ENCODE measurements at places on chromosomes 7 and 10.
A peak's percentile ranks its signal among the peaks of the same experiment; 100 is the strongest.

DNA sequence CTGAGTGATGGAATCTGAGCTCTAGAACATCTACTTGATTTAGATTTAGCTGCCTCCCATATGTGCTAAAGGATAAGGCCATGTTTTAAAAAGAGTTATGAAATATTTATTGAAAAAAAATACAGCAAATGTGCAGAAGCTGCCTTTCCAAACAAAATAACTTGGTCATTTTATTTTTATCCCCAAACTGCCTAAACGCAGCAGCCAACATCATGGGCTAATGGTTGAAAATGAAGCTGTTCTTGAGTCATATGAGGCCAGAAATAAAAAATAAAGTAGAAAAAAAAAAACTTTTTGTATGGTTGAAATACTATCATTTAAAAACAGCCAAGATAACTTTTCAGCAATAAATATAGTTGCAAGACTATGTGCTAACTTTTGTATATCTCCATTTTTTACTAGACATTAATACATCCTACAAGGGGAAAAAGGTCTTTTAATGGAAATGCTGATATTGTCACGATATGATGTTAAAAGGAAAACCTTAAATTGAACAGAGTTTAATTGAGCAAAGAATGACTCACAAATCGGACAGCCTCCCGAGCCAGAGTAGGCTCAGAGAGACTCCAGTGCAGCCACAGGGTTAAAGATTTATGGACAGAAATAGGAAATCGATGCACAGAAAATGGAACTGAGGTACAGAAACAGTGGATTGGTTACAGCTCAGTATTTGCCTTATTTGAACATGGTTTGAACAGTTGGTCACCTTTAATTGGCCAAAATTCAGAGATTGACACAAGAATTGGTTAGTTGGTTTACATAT lies 305.8 kb downstream of the MDFIC start:
- DNase-seq: no peak

DNA sequence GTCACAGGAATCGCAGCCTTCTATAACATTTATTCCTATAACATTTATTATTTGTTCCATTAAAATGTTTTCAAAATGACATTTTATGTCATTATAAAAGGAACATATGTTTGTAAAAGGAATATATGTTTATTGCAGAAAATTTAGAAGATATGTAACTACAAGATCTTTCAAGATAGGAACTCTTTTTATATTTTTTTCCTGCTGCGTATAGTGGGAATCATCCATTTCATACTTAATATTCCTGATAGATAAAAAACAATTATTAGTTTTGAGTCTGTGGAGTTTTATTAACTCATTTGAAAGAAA lies 55.6 kb downstream of the CCNY start:
- no peak for DNase-seq

DNA sequence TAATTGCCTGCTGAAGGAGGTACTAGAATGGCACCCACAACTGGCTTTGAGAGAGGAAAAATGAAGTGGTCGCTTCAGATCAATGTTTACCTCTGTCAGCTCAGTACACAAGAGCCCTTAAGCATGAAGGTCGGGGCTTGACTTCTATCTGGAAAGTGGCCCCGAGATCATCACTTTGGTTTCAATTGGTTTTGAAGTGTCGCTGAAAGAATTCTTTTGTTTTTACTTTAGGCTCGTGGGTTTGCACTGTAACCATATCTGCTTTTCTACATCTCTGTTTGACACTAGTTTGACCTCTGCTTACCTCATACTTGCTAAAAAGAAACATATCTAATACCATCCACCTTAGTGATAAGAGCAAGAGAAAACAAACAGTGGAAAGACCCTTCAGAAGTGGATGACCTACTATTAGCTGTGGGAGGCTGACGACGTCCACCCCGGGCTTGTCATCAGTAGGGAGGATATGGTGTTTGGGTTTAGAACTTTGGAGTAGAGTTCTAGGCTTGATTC lies 361.8 kb downstream of the GATA3 start:
- DNase-seq: no peak

GRCh38 chr10:49499305-49499851 lies 39.5 kb downstream of the ERCC6 start:
- DNase-seq: no peak

GRCh38 chr10:131123496-131123895 lies 188.0 kb downstream of the TCERG1L start:
- no peak for DNase-seq

GRCh38 chr10:124232686-124233545 lies 139.5 kb upstream of the CHST15 start:
- no peak for DNase-seq

DNA sequence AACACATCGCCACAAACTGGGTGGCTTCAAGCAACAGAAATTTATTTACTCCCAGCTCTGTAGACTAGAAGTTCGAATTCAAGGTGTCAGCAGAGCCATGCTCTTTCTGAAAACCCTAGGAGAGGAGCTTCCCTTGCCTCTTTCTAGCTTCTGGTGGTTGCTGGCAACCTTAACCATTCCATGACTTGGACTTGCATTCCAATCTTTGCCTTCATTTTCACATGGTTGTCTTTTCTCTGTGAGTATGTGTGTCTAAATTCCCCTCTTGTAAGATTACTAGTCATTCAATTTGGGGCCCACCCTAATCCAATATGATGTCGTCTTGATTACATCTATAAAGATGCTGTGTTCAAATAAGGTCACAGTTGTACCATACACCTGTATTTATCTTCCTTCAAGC lies 65.9 kb upstream of the PRKG1 start:
- DNase-seq: no peak

DNA sequence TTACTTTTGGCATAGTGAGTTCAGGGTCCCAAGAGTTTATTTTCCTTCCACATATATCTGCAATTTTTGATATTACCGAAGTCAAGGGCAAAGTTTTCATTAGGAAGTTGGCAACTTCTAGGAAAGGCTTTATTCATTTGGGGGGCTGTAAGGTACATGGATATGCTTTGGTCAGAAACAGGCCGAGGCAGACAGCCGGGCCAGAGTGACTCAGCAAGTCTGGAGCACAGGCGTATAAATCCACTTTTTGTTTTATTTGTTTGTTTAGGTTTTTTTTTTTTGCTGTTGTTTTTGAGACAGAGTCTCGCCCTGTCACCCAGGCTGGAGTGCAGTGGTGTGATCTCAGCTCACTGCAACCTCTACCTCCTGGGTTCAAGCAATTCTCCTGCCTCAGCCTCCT lies 3.7 kb downstream of the ZNF680 start:
- no peak for DNase-seq

GRCh38 chr10:24813856-24814255 lies 90.2 kb upstream of the ARHGAP21 start:
- DNase-seq: no peak

GRCh38 chr7:101563198-101563901 lies 65.7 kb downstream of the MYL10 start:
- DNase-seq: no peak

DNA sequence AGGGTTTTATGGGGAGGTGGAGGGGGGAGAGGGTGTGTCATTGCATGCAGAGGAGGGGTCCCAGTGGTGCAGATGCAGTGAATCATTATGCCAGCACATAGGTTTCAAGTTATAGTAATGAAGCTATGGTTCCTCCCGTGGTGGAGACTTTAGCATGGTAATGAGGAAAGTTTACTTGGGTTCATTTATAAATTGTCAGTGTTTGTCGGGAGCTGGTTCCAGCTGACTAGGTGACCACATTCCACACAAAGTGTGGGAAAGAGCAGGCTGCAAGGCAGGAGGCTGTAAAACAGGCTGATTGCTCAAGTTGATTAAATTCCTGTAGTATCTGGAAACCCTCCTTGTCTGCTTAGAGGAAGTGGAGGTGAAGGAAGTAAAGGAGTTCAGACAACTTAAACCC lies 78.9 kb downstream of the SRI start:
- DNase-seq: peak; percentile 79

DNA sequence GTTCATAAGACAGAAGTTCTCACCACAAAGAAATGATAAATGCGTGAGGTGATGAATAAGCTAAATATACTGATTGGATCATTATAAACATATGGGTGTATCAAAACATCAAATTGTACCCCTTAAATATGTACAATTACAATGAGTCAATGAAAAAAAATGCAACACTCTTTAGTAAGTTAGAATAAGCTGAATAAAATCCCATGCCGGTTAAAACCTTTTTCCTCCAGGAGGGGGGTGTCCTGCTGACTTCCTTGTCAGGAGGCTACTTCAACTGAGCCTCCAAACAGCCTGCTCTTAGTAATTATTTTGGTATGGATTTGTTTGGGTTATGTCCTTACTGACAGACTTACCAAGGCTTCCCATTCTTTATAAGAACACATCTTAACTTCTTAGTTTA lies 649.1 kb downstream of the INHBA start:
- DNase-seq: no peak

DNA sequence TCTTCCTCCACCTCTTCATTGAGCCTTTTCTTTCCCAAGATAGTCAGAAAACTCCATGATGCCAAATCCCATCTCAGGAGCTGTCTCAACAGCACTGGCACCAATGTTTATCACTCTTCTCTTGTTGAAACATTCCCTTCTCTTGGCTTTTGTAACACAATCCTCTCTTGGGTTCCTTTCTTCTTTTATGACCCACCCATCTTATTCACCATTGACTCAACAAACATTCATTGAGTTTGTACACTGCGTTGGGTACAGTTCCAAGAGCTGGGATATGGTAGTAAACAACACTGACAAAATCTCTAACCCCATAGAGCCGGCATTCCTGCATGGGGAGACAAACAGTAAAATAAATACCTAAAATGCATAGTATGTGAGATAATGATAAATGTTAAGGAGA lies 577.5 kb downstream of the INHBA start:
- DNase-seq: no peak

DNA sequence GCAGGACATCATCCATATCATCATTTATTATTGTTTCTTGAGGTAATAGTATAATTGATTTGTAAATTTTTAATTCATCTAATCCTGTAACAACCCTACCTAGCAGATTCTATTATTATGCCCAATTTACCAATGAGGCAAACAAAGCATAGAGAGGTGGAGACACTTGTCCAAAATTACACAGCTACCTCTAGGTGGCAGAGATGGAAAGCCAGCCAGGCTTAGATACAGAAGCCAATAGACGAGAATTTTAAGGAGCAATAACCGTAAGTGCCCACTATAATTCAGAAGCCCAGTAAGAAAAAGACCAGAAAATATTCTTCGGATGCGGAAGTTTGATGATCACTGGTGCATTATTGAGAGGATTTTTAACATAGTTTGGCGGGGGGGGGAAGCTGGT lies 54.0 kb downstream of the ANK3 start:
- DNase-seq: no peak

DNA sequence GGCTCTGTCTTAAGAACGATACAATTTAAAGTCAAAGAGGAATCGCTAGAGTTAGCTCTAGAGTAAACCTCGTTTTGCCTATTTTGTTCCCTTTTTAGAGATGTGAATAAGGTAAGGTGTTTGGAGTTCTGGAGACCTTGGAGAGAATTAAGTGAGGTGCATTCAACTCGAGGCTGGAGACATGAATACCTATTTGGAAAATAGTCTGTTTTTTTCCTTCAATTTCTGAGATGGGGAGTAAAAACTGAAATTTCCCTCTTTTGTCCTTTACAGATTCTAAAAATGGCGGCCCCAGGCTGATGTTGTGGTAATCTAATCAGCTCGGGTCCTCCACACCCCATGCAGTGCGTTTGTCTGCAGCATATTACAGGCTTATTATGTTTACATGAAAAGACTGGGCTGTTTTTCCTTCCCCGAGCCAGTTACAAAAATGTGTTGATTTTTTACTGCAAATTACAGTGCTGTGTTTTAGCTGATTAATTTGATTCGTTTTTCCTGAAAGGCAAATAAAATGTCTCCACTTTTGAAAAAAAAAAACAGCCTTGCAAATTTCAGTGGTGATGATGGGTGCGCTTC lies 1.5 kb downstream of the KMT2E start:
- DNase-seq: no peak

DNA sequence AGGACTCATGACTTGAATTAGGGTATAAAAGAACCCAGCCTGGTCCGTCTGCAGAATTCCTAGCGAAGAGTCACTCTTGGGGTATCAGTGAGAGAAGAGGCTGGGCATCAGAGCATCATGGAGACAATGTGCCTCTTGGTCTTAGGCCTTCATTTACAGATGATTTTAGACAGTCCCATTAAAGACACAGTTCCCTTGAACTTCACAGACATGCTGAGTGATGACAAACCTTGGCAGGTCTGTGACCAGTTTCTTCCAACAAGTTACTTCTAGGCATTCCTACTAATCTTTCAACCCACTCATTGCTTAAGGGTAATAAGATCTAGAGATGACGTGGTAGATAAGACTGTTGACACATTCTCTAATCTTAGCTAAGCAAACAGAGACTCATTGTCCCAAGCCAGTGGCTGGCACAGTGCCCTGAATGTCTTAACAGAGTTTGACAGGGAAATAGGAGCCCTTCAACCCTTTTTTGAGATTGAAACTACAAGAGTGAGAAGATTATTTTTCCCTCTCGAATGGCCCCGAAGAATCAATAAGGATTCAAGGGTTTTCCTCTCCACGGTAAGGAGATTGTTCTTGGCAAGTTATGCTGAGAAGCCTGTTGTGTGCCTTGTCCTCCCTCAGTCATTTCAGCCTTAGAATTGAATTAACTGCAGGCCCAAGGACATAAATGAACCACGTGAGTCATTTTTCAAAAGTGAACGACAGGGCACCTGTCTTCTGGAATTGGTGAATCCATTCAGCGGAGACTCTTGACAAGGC lies 281.1 kb downstream of the CCDC3 start:
- DNase-seq: peak; percentile 92

DNA sequence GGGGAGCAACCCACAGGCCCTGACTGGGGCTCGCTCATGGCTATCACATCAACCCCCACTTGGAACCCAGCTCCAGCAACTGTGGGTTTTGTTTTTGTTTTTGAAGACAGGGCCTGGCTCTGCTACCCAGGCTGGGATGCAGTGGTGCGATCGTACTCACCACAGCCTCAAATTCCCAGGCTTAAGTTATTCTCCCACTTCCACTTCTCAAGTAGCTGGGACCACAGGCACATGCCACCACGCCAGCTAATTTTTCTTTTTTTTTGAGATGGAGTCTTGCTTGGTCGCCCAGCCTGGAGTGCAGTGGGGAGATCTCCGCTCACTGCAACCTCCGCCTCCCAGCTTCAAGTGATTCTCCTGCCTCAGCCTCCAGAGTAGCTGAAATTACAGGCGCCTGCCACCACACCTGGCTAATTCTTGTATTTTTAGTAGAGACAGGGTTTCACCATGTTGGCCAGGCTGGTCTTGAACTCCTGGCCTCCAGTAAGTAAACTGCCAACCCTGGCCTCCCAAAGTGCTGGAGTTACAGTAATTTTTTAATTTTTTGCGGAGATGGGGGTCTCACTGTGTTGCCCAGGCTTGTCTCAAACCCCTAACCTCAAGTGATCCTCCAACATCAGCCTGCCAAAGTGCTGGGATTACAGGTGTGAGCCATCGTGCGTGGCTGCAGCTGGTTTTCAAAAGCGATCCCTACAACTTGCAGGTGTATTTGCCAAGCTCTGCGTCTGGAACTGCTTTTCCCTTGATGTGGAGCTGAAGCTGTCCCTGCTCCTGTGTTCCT lies 228.7 kb downstream of the SKIDA1 start:
- peak; percentile 27 for DNase-seq

DNA sequence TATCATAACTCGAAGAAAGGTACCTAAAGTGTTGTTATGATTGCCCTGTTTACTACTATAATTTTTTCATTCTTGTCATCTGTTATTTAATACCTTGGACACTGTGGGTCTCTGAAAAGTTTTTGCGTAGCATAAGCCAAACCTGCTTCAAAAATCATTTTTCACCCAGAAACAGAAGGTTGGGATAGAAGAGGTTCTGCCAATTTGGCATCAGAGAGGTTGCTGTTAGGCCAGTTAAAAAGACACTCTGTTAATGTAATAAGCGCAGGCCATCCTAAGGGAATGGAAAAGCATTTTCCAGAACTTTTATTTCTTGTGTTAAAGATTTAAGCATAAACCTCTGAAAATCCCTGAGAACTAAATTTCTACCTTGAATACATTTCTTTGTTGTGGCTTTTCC lies 212.2 kb downstream of the BMPER start:
- no peak for DNase-seq
